ENCODE measurements at places on chromosomes 6 and 20.

DNA sequence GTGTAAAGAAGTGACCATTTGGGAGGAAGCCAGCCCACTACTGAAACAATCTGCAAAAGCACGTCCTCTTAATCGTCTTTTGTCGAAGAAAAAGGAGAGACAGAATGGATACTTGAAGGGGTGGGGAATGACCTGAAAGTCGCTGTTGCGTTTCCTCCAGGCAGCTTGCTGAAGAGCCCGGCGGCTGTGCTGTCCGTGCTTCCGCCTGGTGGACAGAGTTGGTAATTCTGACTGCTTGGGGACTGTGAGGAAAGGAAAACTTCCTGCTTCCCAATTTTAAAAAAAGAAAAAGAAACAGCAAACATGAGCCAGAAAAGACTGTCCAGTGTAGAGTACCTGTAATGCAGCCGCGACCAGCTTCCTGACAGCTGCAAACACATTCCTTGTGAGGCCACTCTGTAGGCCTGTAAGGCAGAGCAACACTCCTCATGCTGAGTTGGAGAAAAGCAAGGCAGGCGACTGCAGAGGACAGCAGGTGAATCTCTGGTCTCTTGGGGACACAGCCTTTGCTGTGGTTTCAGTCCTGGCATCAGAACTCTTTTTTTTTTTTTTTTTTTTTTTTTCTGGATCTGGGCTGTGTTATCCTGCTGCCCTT lies 251.1 kb upstream of the TBX18 start:
- DNase-seq, result peak; percentile 18

- DNase-seq, result no peak
Measured at GRCh38 chr6:34260576-34261267, 11.9 kb upstream of the SMIM29 start.

DNA sequence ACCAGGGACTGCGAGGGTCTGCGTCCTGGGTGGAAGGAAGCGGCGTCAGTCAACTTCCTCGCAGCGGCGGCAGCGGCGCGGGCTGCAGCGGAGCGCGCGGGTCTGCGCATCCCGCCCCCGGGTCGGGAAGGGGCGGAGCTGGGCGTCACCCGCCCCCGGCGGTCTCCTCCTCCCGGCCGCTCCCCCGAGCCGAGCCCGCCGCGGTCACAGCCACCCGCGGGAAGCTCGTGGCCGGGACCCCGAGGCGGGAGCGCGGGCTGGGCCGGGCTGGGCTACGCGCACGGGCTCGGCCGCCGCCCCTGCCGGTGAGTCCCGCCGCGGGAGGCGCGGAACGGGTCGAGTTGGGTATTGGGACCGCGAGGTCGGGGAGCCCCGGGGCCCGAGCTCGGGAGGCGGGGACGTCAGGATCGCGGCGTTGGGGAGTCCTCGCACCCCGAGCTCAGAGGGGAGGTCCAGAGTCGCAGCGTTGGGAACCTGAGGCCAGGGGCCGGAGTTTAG lies at the start of gene PAQR8:
PAQR8 (plus strand) TSS at position 207 of the 498 bp plus-strand sequence. CDS start 41,063 bp downstream, outside the sequence.
- no peak for DNase-seq

DNA sequence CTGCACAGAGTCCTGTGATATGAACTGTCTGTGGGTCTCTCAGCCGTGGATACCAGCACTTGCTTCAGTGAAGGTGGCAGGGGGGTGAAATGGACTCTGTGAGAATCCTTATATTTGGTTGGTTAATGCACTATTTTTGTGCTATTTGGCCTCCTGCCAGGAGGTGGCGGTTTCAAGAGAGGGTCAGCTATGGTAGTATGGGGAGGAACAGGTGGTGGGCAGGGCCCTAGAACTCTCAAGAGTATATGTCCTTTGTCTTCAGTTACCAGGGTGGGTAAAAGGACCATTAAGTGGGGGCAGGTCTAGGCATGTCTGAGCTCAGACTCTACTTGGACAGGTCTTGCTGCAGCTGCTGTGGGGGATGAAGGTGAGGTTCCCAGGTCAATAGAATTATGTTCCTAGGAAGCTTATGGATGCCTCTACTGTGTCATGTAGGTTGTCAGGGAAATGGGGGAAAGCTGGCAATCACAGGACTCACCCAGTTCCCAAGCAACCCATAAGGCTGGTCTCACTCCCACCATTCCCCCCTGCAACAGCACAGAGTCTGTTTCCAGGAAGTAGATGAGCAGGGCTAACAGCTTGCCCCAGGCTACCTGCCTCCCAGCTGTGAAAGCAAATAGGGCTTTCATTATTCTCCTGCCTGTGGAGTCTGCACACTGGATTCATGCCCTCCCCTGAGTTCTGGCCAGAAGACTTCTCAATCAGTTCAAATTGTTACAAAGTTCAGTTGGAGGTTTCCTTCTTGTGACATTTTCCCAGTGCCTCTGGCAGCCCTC lies 56.8 kb upstream of the PHIP start:
- DNase-seq, result no peak

DNA sequence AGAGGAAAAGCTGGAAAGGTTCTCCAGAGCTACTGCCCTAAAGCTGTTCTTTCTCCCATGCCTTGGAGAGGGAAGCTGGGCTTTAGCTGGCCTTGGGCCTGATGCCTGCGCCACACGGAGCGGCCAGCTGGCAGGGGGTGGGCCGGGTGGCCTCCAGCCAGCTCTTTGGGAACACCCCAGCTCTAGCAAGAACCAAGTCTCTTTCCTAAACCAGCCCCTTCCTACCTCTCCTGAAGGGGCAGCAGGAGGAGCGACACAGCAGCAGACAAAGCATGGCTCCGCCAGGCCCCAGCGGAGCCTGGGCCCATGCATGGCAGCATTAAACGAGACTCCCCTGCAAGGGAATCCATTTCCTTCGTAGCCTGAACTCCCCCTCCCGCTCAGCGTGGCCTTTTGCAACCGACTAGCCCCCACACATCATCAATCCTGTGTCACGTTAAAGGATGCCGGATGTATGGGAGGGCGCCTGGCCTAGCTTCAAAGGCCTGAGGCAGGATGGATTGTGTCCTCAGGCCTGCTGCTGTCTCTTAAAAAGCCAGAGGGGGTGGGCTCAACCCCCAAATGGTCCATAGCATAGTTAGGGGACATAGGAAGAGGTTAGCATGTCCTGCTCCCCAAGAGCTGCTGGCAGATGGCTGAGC lies 14.0 kb downstream of the MRPS18A start:
- DNase-seq, result no peak

DNA sequence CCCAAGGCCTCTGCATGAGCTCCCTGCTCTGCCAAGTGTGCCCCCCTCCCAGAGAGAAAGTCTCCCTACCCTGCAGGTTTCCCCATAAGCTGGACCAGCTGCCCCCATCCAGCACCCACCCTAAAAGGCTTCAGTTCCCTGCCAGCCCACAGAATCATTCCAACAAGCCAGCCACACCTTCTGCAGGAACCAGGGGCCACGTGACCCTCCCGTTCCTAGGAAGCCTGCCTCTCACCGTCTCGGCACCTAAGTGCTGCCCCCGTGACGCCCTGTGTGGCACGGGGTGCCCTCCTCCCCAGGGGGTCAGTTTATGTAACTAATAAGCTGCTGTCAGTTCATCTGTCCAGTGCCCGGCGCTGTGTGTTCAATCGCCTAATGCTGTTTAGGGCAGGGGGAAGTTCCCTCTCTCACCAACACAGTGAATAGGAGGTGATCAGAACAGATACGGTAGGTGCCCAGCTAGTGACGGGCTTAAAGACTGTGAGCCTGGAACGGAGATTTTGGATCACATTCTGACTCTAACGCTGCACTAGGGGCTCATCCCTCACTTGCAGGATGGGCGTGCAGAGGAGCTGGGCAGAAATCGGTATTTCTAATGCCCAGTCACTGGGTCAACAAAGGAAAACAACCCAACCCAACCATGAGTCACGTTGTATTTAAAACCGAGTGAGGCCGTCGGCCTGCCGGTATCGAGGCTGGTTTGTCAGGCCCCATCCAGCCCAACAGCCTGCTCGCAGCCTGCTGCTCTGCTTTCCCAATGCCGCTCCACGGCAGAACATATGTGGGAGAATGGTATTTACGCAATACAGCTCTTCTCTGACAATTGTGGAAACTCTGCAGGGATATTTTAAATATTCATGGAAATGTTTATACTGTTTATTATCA lies 56.0 kb downstream of the RAMACL start:
- DNase-seq, result no peak

DNA sequence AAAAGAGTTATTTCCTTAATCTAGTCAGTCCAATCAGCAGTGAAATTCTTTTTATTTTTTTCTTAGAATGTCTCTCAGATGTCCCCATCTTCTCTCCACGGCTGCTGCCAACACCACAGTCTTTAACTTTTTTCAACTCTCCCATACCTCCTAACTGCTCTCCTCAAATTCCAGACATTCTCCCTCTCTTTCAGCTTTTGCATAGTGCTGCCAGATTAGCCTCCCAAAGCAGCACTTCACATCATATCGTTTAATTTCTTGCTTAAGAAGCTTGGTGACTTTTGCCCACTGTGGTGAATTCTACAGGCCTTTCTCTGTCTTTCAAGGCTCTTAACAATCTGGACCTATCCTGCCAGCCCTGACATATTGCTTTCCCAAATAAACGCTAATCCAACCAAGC lies 233.4 kb downstream of the UST start:
- no peak for DNase-seq

- no peak for DNase-seq
Measured at GRCh38 chr6:74568861-74569260, 637.0 kb downstream of the COL12A1 start.

- DNase-seq, result no peak
Measured at GRCh38 chr20:43151901-43152300, 37.8 kb downstream of the PTPRT start.

GRCh38 chr6:52640170-52640569 lies 30.7 kb upstream of the TMEM14A start:
- no peak for DNase-seq
